ENCODE measurements at places on chromosomes 11 and 22.
A peak's percentile ranks its signal among the peaks of the same experiment; 100 is the strongest.

DNA sequence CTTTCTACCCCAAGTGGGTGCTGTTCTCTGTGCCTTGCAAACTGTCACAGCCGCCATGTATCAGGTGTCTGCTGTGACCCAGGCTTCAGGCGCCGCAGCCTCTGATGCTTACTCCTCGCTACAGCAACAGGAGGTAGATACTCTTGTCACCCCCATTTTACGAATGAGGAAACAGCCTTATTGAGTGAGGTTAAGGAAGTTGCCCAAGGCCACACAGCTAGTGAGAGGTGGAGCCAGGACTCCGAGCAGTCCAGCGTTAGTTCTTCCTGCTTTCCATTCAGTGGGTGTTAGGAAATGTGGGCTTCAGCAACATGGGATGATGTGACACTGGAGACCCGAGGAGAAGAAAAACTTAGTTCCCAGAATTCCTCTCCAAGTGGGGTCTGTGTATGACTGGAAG lies 14.3 kb downstream of the RNF215 start:
- DNase-seq, result peak; percentile 79

DNA sequence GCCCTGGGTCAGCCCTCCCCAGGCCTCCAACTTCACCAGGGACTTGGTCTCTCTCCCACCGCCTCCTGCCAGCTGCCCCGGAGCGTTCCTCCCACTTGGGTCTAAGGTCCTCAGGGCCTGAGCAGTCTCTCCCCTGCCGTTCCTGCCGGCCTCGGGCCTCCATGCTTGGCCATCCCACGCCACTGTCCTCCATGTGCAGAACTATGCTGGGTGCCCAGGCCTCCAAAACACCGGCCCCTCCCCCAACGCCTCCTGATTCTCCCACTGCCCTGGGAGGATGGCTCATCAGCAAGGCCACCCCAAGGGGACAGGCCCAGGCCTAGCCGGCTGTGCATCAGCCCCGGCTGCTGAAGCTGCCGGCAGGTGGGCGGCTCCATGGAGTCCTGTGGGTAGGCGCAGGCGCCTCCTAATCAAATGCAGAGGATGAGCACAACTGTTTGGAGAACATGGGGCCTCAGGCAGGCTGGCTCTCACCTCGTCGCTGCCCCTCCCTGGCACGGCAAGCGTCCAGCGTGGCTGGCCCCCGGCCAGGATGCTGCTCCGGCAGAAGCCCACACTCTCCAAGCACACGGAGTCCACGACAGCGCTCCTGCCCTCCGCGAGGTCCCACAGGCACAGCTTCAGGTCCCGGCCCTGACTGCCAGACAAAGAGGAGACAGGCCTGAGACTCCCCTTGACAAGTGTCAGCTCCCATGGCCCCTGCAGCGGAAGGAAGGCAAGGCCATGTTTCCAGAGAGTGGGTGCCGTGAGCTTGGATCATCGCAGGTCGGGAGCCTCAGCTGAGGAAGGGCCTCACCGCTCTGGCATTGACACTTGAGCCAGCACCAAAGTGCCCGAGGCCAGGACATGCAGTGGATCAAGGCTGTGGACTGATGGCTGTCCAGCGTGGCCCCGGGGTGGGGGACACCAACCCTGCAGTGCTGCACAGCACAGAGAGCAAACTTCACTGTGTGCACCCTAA lies 42.6 kb downstream of the GNB1L start:
- no peak for DNase-seq

DNA sequence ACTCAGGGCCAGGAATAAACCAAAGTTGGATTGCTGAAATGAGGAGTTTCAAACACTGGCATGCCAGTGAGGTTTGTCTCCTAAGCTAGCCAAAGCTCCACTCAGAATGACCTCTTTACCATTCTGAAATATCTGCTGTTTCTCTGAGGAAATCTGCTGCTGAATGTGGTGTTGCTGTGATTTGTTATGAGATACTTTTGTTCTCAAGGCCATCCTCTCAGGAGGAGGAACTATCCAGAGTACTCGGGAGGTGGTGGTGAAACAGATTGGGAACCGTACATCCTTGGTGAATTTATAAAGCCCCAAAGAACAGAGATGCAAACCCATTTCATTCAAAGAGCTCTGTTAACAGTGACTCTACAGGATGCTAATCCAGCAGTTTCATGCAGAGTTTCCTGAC lies 50.5 kb downstream of the BDNF start:
- DNase-seq, result no peak

DNA sequence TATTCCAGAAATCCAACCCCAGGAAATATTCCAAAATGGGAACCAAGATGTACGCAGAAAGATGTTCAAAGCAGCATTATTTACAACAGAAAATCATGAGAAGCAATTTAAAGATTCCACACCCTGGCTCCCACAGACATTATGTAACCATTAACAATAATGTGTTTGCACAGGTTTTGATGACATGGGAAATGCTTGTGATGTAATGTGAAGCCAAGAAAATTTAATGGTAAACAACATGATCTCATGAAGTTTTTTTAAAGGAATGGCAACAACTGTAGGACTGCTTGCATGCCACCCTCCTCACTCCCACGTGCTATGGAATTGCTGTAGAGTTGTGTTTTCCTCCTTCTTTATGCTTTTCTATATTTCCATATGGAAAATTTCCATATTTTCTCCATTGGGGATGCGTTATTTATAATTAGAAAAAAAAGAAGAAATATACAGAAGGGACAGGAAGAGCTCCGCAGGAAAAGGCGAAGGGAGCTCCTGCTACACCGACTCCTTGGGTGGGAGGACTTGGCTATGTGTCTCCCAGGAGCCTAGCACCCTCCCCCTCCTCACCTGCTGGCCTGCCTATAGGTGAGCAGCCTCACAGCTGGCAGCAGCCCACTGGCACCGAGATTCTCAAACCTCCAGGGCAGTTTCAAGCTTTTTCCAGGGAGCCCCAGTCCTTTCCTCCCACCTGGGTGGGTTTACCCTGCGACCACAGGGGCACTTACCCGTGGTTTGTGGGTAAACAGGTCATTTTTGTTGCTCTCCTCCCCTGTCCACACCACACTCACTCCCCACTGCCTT lies 20.9 kb downstream of the LRFN4 start:
- no peak for DNase-seq

GRCh38 chr22:29647954-29648737 lies 44.7 kb downstream of the NF2 start:
- DNase-seq, result no peak

GRCh38 chr11:12842933-12843636 lies 166.0 kb upstream of the RASSF10 start:
- no peak for DNase-seq

DNA sequence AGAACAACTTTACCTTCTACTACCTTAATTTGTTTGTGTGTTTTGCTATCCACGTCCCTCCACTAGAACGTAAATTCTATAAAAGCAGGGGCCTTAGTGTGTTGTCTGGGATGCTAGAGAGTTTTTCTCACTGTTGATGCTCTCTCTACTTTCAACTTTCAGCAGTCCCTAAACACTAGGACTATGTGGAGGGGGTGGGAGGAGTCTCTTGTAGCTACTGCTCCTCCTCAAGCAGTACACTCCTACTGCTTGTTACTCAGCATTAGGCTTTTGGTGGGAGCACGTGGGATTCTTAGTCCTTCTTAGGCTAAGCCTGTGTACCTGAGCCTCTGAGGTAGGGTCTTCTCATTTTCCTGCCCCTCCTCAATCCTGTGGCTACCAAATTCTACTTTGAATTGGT lies 56.3 kb downstream of the ARHGAP20 start:
- DNase-seq, result no peak

- DNase-seq, result no peak
Observed at GRCh38 chr11:8034106-8034585, 46.9 kb upstream of the TUB start.

DNA sequence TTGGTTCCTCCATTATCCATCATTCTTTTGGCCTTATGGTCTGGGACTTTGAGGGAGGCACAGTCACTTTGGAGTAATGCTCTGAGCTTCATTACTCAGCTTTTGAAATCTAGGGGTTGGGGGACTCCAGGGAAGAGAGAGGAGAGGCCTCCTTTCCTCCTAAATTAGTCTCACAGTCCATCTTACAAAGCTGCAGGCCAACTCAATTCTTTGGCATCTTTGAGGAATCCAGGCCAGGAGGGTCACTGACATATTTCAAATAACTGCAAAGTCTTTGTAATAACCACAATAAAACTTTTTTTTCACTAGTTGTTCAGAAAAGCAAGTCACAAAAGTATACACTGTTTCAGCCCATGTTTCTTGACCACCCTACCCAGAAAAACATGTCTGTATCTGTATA lies 73.3 kb upstream of the FAR1 start:
- no peak for DNase-seq

DNA sequence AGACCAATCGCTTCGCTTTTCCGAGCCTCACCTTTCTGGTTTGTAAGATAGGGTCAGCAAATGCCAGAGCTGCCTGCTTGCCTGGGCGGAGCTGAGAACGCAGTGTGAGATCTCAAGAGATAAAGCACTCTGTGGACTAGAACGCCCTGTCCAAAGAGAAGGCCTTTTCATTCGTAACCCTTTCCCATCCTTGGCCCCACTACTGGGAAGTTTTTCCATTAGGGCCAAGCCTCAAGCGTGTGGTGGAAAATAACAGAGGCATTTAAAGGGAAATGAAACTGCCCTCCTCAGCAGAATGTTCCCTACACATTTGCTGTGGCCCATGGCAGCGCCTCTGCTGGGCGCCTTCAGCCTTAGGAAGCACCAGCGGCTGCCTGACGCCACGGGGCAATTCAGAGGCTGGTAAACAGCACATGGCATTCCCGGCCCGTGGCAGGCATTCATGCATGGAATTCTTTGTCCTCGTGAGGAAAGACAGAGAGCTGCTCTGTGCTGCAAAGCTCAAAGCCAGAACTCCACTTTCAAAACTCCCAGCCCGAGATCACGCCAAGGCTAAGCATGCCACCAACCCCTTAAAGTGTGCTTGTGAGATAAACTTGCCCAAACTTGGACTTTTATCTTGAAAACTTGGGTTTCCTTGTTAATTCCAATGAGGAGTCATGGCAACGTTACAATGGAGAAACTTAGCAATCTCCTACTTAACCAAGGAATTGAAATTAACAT lies 38.1 kb downstream of the AHNAK start:
- peak; percentile 81 for DNase-seq

DNA sequence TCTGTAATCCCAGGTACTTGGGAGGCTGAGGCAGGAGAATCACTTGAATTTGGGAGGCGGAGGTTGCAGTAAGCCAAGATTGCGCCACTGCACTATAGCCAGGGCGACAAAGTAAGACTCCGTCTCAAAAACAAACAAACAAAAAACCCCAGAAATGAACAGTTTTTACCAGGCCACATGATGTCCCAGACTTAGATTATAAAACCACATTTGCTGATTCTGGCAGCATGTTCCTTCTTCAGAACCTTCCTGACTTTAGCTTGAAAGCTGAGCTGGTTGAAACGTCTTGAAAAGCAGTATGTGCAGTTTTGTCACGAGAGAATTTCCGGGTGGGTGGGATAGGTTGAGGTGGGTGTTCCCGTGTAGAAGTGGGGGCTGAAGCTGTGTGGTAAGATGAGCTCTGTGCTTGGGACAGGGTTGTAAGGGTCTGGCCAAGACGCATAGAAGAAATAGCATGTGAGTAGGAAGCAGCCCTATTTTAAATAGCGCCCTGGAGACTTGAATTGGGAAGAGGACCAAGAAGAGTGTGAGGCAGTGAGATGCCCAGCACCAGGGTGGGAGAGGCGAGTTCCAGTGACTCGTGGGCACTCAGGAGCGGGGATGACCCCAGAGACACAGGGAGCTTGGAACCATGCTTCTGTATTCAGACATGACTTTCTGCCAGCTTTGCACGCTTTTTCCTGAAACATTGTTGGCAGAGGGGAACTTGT lies 7.6 kb downstream of the AP2A2 start:
- peak; percentile 59 for DNase-seq

GRCh38 chr11:68994161-68994893 lies 13.5 kb upstream of the MRGPRD start:
- DNase-seq, result no peak

DNA sequence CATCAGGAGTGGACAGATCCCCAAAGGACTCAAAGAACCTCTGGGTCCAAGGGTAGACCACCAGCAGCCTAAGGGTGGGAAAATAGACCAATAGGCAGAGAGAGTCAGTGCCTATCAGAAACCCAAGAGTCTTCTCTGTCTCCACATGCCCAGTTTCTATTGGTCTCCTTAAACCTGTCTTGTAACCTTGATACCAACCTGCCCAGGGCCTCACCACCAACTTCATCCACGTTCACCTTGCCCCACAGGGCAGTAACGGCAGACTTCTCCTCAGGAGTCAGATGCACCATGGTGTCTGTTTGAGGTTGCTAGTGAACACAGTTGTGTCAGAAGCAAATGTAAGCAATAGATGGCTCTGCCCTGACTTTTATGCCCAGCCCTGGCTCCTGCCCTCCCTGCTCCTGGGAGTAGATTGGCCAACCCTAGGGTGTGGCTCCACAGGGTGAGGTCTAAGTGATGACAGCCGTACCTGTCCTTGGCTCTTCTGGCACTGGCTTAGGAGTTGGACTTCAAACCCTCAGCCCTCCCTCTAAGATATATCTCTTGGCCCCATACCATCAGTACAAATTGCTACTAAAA lies at the start of gene HBB:
HBB (minus strand) TSS at position 340 of the 579 bp plus-strand sequence; CDS start at position 290, 50 bp downstream.
- no peak for DNase-seq

DNA sequence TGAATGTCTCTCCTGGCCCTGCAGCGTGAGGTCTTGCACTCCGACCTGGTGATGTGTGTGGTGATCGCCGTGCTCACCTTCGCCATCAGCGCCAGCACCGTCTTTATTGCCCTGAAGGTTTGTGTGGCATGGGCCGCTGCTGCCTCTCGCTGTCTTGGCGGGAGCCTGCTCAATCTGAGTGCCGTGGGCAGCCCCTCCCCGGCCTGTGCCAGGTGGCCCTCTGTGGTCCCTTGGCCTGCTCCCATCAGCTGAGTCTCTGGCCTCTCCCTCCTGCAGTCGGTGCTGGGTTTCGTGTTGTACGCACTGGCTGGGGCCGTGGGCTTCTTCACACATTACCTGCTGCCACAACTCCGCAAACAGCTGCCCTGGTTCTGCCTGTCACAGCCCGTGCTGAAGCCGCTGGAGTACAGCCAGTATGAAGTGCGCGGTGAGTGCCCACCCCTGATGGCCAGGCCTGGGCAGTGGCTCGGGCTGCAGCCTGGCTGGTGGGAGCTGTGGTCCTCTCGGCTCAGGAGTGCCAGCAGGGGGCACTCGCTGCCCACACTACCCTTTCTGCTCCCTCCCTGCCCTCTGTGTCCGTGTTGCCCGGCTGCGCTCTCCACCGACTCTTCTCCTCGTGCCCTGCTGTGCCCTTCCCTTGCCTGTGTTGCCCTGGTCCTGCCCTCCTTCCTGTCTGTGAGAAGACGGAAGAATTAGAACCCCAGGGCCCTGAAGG lies 10.2 kb downstream of the PCNX3 start:
- DNase-seq, result peak; percentile 69

DNA sequence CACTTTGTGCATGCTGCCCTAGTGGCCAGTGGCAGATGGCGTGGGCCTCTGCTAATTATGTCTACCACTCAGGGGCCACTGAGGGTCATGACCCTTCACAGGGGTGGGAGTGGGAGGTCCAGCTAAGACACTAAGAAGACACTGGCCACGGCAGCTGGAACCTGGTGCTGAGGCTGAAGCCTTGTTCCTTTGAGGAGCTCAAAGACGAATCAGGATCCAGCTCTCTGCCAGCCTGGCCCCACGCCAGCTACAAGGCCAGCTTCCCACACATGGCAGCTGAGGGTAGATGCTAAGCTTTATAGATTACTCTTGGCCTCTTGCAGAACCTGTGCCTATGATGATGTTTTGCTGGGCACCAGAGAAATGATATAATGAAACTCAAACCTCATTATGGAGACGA lies 226.3 kb downstream of the DSCAML1 start:
- DNase-seq, result no peak

GRCh38 chr22:31272522-31273446 lies 19.5 kb downstream of the PIK3IP1 start:
- peak; percentile 58 for DNase-seq

Measured in inflammatory macrophage (primary cell).